T-helper 1 cell treated with Interleukin-12 subunit alpha and Interleukin-12 subunit beta and Interleukin-4 antibody, amounts not matched to agents 30 ng/mL and 1 ng/mL, for 36 hours (primary cell): ENCODE measurements at places on chromosomes 13 and 19. TPM values are rescaled to one million over a fixed set of nuclear protein-coding genes. Genes with fewer than 3 reads are reported as not detected.

Gene BCAM
- not detected in 2 replicates for total RNA-seq

Gene CAPN12
- total RNA-seq = 4.4 and 4.7 TPM in 2 replicates

Gene KPTN
- 11.0 and 13.8 TPM in 2 replicates for total RNA-seq

Gene RNF17
- total RNA-seq = not detected in 2 replicates

Gene ANGPTL8
- total RNA-seq = not detected in 2 replicates

Gene BSG
- total RNA-seq = 257 and 261 TPM in 2 replicates

Gene RNF225
- 0.29 TPM in 1 of 2 replicates, not detected in the other for total RNA-seq
